ENCODE measurements at places on chromosomes 7 and 10.

- DNase-seq: peak; percentile 63
Observed at GRCh38 chr7:111855161-111855841, 293.0 kb upstream of the IMMP2L start.

DNA sequence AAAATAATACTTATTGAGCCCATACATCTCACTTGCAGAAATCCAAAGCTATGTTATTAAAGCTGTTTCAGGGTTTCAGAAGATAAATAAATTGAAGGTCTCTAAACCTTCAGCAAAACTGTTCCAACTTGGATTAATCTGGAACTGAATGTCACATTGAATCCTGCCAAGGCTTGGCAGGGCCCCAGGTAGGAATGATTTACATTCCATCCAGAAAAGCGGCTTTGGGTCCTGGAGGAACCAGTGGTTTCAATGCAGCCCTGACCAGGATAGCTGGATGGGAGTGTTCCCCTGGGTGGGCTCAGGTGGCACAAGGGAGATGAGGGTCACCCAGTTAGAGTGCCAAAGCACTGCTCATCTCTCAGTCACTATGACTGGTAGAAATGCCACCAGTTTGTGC lies 37.0 kb upstream of the TMEM72 start:
- no peak for DNase-seq

- DNase-seq: no peak
Observed at GRCh38 chr7:55351263-55351662, 13.9 kb upstream of the LANCL2 start.

GRCh38 chr7:2313450-2314208 lies 612 bp downstream of the SNX8 start:
- DNase-seq: no peak

DNA sequence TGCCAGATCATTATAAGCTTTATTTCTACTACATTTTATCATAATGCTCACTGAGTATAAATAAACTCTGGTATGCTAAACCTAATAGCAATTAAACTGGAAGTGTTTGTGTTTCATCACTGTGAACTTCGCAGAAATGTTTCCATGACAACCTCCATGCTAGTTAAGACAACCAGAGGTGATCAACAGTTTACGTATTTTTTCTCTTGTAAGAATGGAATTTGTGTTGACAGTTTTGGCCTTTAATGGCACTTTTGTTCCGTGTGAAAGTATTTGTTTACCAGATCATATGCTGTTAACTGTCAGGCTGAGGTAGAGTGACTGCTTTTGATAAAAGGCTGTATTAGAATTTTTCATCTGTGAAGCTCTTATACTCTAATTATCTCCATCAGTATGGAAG lies 212.1 kb upstream of the PPP1R3A start:
- no peak for DNase-seq

- no peak for DNase-seq
Observed at GRCh38 chr7:91242097-91242844, 22.0 kb upstream of the FZD1 start.

DNA sequence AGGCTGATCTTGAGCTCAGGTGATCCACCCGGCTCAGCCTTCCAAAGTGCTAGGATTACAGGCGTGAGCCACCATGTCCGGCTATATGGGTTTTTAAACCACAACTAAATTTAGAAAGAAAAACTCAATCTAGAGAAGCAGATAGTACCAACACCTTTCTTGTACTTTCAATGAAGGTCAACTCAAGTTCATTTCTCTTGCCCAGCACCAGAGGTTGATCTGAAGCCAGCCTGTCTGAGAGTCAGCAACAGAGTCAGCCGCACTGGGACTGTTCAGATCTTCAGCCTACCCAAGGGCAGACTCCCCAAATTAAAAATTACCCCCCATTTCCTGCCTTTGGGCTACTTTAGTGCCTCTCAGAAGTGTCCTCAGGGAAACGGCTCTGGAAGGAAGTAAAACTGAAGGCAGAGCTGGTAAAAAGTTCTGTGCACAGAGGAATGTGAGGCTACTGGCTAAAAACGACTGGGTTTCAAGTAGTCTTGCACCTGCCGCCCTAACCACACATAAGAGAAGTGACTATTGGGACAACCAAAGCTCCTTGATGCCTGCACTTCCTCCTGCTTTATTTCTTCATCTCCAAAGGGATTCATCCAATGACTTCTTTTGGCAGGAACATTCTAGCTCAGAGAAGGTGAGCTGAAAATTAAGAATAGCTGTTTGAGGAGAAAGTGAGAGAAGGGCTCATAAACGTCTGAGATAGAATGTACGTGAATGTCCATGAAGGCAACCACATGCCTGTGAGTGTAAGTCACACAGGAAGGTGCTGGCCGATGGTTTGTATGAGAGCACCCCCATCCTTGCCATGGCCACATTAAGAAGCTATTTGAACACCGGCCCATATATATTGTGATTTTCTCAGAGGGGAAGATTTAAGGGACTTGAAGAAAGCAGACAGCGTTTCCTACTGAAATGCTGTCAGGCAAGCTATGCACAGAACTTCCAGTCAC lies 142.4 kb upstream of the PRR15 start:
- no peak for DNase-seq

- no peak for DNase-seq
Observed at GRCh38 chr10:77601488-77601887, 36.1 kb downstream of the KCNMA1 start.

DNA sequence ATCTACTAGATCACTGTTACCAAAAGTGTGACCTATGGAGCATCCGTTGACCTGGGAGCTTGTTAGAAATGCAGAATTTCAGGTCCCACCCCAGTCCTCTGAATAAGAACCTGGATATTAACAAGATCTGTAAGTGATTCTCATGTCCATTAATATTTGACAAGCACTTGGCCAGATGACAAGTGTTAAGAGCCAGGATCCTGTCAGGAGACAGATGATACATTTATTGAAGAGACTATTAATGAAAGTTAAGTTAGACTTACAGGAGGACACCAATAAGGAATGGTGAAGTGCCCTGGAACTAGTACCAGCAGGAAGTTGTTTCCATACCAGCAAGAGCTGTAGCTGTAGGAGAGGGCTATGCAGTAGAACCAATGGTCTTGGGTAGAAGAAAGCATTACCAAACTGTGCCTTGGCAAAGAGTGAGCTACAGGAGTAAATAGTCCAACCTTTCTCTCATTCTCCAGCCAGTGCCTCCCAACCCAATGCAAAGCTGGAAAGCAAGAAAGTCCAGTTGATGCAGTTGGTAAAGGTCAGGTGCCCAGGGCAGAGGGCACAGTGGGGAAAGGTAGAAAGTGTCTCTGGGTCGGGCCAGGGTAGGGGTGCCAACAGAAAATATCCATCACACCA lies 35.3 kb upstream of the ADD3 start:
- DNase-seq: peak; percentile 23

DNA sequence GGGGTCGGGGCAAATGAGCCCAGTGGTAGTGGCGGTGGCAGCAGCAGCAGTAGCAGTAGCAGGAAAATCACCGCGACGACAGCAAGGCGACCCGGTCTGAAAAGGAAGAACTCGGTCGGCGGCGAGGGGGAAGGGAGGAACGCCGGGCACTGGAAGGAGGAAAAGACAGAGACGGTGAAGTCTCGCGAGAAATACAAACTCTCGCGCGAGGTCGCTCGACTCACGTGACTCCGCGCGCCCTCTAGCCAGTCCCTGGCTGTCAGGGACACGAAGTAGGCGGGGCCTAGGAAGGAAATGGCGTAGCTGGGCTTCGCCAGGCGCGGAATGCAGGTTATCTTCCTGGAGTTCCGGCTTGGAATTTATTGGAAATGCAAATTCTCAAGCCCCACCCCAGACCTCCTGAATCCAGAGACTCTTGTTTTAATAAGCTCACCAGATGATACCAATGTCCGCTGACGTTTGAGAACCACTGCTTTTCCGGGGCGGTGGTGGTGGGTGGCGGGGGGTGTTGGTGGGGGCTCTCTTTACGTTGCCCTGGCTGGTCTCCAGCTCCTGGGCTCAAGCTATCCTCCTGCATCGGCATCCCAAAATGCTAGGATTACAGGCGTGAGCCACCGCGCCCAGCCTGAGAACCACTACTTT lies at the start of gene SMNDC1:
SMNDC1 (minus strand) TSS at position 141 of the 642 bp plus-strand sequence. CDS start 1,333 bp downstream, outside the sequence.
- DNase-seq: peak; percentile 97
